ENCODE measurements at places on chromosomes 1 and 21.
A peak's percentile ranks its signal among the peaks of the same experiment; 100 is the strongest.

DNA sequence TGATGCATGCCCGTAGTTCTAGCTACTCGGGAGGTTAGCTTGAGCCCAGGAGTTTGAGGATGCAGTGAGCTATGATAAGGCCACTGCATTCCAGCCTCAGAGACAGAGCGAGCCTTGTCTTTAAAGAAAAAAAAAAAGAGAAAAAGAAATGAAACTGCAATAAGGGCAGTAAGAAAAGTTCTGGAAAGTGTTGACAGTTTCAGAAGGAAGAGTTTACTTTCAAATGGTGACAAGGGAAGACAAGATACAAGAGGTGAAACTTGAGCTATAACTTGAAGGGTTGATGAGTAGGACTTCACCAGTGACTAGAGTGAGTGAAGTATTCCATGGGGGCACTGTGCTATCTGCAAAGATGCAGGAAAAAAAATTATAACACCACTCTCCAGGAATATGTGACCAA, 125.0 kb downstream of the AKT3 start:
- DNase-seq, result no peak

DNA sequence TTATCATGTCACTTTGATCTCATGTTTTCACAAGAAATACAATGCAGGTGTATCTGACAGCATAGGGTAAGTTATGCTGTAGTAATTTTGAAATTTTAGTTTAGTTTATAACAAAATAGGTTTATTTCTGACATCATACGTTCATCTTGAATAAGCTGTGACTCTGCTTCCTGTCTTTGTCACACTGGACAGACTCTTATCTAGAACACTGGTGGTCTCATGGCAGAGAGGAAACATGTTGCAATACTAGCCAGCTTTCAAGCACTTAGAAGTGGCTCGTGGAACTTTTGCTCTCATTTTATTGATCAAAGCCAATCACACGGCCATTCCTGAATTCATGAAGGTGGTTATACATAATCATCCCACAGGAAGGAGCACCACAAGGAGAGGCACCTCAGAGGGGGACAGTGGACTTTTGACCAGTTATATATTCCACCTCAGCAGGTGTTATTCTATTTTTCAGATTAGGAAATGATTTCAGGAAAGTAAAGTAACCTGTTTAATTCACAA, 46.5 kb downstream of the CYP2J2 start:
- DNase-seq, result no peak

DNA sequence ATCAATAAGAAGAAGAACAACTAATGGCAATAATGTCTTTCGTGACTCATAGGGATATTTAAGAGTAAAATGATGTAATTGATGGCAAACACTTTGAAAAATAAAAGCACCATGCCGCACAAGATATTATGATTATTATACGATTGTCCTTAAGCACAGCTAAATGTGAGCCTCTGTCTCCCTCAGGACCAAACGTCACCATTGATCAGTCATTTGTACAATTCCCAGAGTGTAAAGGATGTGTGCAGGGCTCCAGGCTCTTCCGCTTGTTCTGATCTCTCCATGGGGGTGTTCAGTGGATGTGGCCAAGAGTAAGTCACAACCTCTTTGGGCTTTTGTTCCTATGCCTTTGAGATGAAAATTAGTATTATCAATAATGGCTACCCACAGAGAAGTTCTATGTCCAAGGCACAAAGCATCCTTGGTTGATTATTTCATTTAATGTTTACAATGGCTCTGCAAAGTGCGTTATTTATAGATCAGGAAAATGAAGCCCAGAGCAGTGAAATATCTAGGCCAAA, 17.7 kb upstream of the C1orf87 start:
- no peak for DNase-seq

- no peak for DNase-seq
Measured at GRCh38 chr1:5165762-5166161, 511.4 kb downstream of the AJAP1 start.

- no peak for DNase-seq
Measured at GRCh38 chr1:51719146-51719545, 102.3 kb downstream of the OSBPL9 start.

DNA sequence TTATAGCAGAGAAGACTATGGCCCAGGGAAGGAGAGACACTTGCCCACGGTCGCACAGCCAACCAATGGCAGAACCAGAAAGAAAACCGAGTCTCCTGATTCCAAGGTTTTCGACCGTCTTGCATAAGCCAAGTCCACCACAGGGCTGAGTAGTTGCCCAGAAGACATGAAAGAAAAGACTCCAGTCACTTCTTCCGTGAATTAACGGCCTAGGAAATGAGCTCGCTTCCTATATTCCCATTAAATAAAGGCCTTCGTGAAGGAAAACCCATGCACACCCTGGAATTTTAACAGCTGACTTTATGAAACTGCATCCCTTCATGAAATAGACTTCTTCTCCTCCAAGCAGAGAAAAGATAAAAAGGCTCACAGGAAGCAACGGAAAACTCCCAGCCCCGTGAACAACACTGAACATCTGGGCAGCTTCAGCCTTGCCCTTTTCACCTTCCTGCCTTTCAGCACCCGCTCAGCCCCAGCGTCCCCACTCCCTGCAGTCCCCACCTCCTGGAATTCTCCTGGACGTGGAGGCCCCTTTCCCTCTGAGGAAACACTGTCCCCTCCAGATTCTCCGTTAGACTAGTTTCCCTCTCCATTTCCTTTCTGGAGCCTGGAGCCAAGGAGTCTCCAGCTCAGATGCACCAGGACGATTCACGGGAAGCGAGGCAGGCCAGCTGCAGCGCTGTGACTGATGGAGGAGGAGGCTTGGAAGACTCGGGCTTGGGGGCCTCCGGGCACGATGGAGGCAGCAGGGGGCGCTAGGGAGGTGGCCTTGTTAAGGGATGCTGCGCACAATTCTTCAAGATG, 2.7 kb upstream of the MYOC start:
- DNase-seq, result peak; percentile 12

- peak; percentile 16 for DNase-seq
Measured at GRCh38 chr1:40450495-40451237, 390 bp downstream of the ZFP69B start.

- DNase-seq, result no peak
Measured at GRCh38 chr1:53288002-53288789, 39.7 kb downstream of the LRP8 start.

GRCh38 chr1:204338360-204338759, 21.4 kb downstream of the PLEKHA6 start:
- DNase-seq, result no peak

- no peak for DNase-seq
Measured at GRCh38 chr21:17651526-17651925, 38.8 kb upstream of the BTG3 start.

GRCh38 chr1:179195376-179195775, 34.1 kb downstream of the ABL2 start:
- DNase-seq, result no peak

- no peak for DNase-seq
Measured at GRCh38 chr1:83527987-83528386, 470.9 kb downstream of the TTLL7 start.

GRCh38 chr1:97331165-97331564, 589.7 kb downstream of the DPYD start:
- no peak for DNase-seq

DNA sequence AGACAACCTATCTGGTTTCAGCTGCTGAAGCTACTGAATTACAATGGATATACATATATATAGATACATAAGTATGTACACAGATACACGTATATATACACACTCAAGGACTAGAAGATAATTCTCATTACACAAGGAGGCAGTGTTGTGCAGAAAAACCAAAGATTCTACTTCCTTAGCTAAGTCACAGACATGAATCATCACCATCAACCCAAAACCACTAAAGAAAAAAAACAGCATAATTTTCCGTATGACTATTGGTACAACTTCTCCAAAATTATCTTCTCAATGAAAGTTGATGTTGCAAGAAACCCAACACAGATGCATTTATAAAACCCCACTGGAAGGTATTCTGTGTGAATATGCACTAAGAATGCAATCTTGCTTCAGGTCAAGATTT, 36.8 kb upstream of the RPF1 start:
- peak; percentile 28 for DNase-seq

DNA sequence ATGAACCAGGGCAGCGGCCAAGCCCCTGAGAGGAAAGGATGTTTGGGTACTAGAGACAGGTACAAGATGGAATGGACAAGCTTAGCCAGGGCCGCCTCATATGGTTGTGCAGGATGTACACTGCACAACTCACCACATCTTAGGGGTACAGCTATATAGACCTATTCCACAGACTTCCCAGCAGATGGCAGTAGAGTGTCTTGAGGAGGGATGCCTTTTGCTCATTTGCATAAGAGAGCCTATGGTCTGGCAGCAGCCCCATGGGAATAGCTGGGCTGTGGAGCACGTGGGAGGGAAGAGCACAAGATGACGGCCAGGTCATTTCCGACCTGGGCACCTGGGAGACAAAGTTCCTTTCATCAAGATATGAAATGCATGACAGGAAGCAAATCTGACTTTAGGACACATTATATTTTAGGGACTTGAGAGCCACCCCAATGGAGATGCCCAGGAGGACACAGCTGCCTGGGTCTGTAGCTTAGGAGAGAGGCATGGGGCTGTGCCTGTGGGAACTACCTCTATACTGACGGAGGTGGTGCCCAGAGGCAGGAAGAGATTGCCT, 215.5 kb downstream of the KCNJ6 start:
- peak; percentile 84 for DNase-seq

- no peak for DNase-seq
Measured at GRCh38 chr1:170789063-170789462, 125.1 kb downstream of the PRRX1 start.

DNA sequence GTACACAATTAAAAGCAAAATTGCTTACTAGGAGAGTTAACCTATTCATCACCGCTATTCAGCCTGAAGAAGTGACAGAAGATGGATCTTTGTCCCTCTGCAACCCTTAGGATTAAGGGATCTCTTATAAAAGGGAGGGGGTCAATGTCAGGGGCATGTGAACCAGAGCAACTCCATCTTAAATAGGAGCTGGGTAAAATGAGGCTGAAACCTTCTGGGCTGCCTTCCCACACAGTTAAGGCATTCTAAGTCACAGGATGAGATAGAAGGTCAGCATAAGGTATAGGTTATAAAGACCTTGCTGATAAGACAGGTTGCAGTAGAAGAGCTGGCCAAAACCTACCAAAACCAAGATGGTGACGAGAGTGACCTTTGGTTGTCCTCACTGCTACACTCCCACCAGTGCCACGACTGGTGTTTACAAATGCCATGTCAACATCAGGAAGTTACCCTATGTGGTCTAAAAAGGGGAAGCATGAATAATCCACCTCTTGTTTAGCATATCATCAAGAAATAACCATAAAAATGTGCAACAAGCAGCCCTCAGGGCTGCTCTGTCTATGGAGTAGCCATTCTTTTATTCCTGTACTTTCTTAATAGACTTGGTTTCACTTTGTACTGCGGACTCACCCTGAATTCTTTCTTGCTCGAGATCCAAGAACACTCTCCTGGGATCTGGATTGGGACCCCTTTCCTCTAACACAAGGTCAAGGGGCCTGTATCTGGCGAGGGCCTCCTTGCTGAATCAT, 35.3 kb upstream of the NEK2 start:
- DNase-seq, result no peak

DNA sequence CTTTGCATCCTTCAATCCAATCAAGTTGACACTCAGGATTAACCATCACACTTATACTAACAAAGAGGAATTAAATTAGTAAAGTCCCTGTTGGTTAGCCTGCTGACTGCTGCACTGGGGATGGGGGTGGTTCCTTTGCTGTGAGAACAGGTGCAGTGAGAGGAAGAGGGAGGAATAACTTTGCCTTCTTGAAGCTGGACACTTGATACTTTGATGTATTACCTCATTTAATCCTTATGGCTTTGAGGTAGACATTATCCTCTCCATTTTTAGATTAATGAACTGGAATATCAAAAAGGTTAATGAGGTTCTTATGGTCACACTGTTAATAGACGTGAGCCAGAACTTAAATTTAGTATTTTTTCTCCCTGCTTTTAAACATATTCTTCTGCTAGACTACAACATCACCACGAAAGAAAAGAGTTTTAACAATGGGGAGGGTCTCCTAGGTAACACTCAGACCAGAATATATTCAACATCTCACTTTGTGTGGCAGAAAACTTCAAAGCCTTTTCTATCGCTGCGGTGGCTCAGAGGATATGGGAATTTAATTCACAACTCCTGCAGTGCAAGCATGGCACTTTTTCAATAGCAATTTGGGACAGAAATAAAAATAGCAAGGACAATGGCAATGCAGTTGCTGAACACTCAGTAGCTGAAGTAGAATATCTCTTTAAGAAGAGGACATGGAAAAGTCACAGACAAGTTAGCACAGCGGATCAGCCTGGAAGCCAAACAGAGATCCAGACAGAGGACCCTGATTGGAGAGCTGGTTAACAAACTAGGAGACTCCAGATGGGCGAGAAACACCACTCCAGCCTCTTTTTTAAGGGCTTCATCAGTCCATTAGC, 68.8 kb upstream of the DNAH14 start:
- no peak for DNase-seq

- DNase-seq, result no peak
Measured at GRCh38 chr1:174768516-174768915, 231.2 kb upstream of the CACYBP start.

DNA sequence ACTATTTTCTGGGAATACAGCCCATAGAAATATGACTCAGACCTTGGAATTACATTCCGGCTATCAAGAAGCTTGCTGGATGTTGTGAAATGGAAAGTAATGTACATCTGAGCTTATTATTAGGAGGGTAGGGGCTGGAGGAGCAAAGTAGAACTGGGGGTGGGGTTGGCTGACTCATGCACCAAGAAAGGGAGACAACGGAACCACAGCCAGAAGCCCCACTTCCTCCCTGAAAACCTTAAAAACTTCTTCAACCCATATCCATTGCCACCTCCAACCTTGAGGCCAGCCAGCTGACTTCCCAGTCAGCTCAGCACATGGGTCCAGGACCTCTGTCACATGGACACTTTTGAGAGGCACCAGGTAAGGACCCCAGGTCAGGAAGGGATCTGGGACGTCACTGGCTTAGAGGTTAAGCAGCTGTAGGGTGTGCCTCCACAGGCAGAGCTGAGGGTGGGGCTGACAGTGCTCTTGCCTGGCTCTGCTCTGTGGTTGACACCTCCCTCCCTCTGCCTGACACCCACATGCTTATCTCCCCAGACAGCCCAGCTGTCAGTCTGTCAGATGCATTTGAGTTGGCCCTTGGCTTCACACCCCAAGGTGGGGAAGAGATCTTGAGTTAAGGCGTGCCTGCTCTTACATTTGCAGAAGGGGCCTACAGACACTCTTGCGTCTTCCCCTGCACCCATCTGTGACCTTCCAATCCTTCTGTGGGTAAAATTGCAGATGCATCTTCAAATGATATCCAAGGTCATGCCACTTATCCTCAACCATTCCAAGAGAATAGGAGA, 5.7 kb upstream of the ZNF683 start:
- no peak for DNase-seq

- no peak for DNase-seq
Measured at GRCh38 chr1:156458181-156458503, 42.4 kb downstream of the MEF2D start.

GRCh38 chr1:230058626-230059025, 8.4 kb upstream of the GALNT2 start:
- no peak for DNase-seq

GRCh38 chr1:3623441-3624199, 1.2 kb upstream of the TPRG1L start:
- DNase-seq, result no peak

GRCh38 chr21:33317145-33317544, 7.6 kb upstream of the IFNAR1 start:
- no peak for DNase-seq

Data from COR-L47 (cell line).